ENCODE measurements at places on chromosomes 3 and 15.

GRCh38 chr3:195820186-195820585 is 8.5 kb upstream of the MUC4 start:
- DNase-seq: no peak

- no peak for DNase-seq
These were observed 6.4 kb downstream of the ATP8B4 start for GRCh38 chr15:50112488-50113186.

- no peak for DNase-seq
These were observed 54.3 kb downstream of the RASGRF1 start for GRCh38 chr15:79036323-79036722.

- DNase-seq: no peak
These were observed 44.5 kb downstream of the SLC24A1 start for GRCh38 chr15:65666257-65666656.

DNA sequence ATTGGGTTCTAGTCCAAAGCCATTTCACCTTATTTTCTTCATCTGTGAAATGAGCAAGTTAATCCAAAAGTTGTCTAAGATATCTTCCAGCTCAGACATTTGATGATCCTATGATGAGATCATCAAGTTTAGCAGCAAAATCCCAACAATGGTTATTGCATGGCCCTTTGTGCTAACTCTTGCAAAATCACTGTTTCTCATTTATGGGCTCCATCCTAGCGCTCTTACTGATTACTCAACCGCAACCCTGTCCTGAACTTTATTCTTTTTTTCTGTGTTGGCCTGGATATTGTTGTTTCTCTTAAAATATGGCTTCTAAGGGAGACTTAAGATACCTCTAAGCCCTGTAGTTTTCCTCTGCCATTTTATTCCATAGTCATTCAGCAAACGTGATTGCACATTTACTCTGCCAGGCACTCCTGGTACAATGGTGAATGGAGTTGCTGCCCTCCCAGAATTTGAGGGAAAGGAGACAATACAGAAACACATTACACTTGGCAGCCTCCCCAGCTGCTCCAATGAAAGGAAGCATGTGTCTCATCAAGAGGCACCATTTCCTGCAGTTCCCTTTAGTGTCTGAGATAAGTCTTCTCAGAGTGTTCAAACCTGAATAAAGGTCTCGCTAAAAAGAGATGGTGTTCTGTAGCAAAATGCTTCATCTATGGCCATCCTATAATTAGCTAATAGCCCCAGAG is 4.4 kb downstream of the GXYLT2 start:
- DNase-seq: no peak

DNA sequence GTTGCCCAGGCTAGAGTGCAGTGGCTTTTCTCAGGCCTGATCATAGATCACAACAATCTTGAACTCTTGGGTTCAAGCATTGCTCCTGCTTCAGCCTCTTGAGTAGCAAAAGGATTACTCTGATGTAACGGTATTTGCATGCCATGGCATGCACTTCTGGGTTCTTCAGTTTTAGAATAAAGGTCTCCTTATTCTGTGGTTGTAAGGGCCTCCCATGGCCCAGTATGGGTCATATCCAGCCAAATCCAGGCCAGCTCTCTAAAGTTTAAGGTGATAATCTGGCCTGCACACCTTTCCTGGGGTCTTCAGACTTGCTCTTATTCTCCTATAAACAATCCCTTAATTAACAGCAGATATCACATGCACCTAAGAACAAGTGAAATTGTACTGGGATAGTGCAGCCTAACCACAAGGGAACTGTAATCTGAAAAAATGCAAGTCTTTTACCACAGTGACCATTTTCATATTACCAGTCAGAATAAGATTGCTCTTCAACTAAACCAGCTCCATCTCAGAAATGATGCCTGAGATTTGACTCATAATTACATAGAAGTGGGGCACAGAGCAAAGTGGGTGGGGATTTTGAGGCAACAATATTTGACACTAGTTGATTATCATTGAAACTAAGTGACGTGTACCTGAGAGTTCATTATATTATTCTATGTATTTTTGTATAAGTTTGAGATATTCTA is 25.4 kb downstream of the COMMD2 start:
- DNase-seq: no peak

GRCh38 chr15:83565553-83566159 is 88.3 kb upstream of the ADAMTSL3 start:
- no peak for DNase-seq

- DNase-seq: no peak
These were observed 42.2 kb downstream of the GOLGA6L10 start for GRCh38 chr15:82306791-82307713.

GRCh38 chr3:17478673-17479072 is 263.8 kb downstream of the TBC1D5 start:
- no peak for DNase-seq

GRCh38 chr3:151960961-151961580 is 87.6 kb downstream of the SUCNR1 start:
- no peak for DNase-seq

- DNase-seq: no peak
These were observed 60.2 kb downstream of the SLTM start for GRCh38 chr15:58873267-58873666.

- DNase-seq: no peak
These were observed 23.7 kb downstream of the APH1B start for GRCh38 chr15:63301088-63301487.

DNA sequence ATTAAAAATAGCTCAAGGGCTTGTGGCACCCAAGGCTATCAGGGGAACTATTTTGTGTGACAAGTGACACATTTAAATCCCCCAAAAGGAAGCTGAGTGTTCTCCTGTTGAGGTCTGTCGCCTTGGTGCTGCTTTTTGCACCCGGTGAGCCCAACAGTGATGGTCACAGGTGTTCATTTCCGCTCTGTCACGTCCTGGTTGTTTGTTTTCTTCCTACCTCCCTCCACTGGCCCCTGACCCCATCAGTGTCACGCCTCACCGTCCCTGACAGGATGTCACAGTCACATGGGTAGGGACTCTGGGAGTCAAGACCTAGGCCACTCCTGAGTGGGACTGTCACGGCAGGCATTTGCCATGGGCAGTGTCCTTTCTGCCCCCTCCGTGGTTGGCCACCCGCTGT is 11.2 kb downstream of the SLCO3A1 start:
- DNase-seq: no peak

- no peak for DNase-seq
These were observed 435.4 kb upstream of the ATP11B start for GRCh38 chr3:182357928-182358327.

GRCh38 chr15:47505712-47506328 is 211.5 kb upstream of the SEMA6D start:
- DNase-seq: no peak

GRCh38 chr15:100249096-100249815 is 92.5 kb downstream of the ADAMTS17 start:
- DNase-seq: no peak

GRCh38 chr15:75452364-75452864 is 924 bp upstream of the SIN3A start:
- DNase-seq: peak; percentile 55

DNA sequence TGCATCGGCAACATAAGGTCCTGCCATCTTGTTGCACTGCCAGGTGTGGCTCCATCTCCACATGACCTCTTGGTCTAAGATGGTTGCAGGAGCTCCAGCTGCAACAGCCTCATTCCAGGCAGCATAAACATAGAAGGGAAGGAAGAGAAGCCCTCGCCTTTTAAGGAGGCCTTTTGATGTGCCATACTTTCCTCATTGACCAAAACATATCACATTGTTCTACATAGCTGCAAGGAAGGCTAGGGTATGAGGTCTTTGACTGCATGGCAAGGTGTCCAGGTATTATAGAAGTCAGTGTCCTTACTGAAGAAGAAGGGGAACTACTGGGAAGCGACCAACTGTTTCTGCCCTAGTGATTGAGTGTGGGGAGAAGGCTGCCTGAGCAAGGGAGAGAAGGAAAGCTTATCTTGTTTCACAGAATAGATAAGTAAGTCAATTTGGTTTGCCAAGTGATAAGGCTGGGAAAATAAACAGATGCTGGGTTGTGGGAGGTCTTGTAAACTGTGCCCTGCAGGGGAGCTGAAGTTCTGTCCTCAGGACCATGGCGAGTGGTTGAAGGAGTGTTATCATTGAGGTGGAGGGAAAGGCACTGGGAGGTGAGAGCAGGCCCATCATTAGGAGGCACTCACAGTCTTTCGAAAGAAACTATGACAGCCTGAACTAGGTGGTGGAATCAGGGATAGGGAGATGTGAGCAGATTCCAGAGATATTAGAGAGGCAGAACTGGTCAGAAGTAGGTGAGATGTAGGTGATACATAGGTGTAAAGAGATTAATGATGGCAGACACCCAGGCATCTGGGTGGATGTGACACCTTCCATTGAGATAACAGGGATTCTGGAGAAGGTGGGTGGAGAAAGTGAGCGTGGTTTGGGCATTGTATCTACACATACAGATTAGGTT is 93.8 kb upstream of the IGF1R start:
- no peak for DNase-seq

DNA sequence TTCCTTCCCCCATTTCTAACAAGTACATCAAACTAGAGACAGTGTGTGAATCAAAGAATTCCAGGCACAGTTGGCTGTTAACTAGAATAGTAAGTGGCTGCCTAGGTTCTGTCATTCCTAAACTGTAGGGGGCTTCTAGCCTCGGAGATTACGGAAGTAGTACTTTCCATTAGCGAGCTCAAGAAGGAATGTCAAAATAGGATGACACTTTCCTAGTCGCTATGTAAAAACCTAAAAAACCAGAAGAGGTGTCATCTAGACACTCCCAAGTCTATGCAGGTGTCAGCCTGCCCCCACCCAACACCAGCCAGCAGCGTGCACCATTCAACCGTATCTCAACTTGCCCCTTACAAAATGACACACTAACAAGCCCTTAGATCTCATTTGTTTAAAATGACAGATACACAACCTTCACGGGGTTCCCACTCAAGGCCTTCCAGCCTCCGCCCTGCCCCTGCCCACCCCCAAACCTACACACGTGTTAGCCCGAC is 874 bp downstream of the INO80 start:
- DNase-seq: no peak

DNA sequence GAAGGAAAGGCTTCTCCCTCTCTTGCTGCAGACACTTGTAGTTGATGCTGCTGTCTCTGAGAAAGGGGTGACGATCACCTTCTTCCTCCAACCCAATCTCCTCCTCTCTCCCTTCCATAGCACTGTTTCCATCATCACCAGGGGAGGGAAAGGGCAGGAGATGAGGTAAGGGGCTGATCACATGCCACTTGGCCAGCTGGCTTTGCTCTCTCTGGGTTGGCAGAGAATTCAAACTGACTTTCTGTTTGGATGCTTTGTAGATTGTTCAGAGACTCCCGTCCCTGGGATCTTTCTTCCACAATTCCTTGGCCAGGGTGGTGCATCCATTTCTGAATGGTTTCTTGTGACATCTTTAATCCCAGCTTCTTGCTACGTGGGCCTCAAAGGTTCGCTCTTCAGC is 43.2 kb upstream of the ZNF148 start:
- no peak for DNase-seq

DNA sequence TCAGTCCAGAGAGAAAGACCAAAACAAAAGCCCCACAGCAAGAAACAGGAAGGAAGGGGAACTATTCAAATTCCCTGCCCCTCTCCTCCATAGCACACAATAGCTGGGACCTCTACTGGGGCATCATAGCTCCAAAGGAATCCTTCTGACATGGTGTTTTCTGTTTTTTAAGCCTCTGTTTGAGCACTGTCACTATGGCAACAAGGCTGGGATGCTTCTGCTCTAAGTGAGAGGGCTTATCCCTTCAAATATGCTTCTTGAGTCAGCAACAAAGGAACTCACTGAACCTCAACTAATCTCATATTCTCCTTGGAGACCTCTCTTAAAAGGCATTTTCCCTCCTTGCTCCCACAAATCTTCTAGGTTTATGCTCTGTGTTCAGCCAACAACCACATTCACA is 40.5 kb downstream of the MYLK start:
- no peak for DNase-seq

- no peak for DNase-seq
These were observed 15.9 kb downstream of the CIB1 start for GRCh38 chr15:90217671-90218394.

DNA sequence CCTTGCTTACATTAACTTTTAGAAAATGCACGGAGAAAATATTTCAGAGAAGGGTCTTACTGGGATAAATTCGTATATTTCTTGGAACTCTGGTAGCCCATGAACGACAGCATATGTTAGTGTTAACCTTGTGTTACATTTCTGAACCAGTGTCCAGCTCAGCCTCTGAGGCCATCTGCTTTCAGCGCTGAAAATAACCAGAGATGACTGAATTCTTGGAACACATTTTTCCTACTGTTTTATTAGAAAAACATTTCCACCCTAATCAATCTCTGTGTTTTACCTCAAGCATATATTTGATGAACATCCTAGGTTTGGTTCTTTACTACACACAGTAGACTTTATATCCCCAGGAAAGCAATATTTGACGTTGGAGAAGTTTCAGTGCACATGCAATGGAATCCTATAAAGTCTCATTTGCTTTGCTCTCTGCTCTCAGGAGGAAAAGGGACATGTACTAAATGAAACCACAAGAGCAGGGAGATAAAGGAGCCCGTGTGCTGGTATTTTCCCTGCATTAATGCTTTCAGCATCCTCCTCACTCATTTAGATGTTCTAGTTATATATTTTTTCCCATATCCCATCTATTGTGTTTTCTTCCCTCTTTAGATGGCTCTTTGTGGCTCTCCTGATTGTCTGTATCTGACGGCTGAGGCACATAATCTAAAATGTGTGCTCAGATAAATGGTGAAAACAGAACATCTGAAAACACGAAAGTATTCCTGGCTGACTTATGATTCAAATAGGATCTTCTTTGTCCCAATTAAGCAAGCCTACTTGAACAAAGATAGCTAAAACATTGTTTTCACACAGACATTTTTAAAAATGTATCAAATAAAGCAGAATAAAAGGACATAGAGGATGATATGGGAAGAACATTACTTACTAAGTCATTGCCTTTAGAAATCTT is 151.7 kb upstream of the KCNMB2 start:
- DNase-seq: no peak

DNA sequence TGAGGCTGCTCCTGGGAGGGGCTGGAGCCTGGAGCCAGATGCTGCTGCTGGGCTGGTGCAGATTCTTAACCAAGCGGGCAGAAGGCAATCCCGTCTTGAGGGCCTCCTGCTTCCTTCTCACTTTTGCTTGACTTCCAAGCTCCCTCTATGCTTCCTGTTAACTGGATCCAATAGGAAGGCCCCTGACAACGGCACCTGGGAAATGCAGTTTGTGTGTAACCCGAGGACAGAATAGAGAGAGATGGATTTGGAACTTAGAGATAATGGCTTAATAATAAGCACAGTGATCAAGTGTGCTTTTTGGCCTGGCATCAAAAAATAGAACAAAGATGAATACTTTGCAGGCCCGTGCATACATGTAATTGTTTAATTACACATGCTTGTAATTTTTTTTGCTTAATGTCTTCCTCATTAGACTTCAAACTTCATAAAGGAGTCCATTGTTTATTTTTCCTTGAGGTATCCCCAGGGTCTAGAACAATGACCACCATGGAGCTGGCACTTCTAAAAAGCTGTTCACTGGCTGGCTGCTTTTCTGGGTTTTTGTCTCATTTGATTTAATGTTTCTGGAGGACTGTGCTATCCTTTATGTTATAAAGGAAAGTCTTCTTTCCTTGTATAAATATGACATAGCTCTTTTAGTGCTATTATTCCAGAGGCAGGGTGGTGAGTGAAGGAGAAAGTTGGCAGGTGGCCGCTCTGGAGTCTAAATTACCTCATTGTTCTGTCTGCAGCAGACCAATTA is 63.3 kb upstream of the MITF start:
- DNase-seq: no peak

- DNase-seq: no peak
These were observed 14.4 kb upstream of the TSPAN3 start for GRCh38 chr15:77085297-77085696.

GRCh38 chr15:81030301-81030750 is 29.6 kb downstream of the TLNRD1 start:
- DNase-seq: no peak

All from stimulated activated CD8-positive, alpha-beta memory T cell treated with anti-CD3 and anti-CD28 coated beads, Interleukin-12 subunit alpha, Interleukin-12 subunit beta, amount 100 ng/mL, for 4 hours (primary cell).